ENCODE measurements at places on chromosomes 5 and 9.

GRCh38 chr5:56202483-56202882 is 30.6 kb downstream of the ANKRD55 start:
- no peak for DNase-seq

GRCh38 chr5:146832985-146833732 is 45.4 kb downstream of the PPP2R2B start:
- DNase-seq: no peak

DNA sequence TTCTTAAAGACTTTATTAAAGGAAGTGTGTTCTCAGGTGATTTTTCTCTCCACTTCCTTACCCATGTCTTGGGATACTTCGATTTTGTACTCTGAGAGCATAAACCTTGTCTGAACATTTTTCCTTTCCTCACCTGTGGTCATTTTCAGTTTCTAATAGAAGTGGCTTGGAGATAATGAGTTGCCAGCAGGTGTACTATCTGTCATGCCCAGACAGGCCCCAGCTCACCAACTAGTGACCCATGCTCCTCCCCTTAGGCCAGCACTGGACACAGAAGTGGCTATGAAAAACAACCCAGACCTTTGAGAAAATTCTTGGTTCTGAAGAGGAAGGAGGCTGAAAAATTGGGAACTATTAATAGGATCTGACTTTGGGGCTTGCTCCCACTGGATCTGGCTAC is 49.2 kb upstream of the SMIM32 start:
- DNase-seq: no peak

- peak; percentile 8 for DNase-seq
Observed at GRCh38 chr5:163347671-163348070, 89.7 kb upstream of the CCNG1 start.

DNA sequence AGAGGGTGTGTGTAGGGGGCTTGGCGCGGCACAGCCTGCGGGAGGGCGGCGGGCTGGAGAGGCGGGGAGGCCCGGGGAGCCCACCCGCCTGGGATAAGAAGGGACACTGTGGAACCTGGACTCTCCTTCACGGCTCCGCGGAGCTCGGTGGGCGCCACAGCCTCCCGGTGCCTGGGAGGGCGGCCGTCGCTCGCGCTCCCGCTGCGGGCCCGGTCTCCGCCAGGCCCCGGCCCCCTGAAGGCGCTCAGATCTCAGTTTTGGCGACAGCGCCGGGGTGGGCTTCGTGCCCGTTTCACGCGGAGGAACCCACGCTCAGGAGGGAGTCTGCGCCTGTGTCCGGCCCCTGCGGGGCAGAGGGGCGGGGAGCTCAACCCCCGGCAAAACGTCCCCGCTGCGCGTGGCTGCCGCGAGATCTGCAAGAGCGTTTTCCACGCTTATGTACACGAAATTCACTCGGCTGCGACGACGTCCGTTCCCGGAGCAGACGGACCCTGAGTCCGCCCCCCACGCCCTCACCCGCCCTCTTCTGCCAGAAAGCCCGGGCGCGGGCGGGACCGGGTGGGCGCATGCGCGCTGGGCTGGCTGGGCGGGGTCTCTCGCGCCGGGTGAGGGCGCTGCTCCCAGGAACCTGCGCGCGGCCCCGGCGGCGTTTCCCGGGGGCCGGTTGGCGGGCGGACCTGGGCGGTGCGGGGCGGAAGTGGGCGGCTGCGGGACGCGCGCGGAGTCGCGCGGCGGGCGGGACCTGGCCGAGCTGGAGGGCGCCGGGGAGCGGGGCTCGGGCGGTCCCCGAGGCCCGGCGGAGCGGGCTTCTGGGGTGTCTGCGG is at the start of gene NELFB:
Gene NELFB (plus strand): TSS at position 704 of the 824 bp plus-strand sequence.
- DNase-seq: peak; percentile 85

DNA sequence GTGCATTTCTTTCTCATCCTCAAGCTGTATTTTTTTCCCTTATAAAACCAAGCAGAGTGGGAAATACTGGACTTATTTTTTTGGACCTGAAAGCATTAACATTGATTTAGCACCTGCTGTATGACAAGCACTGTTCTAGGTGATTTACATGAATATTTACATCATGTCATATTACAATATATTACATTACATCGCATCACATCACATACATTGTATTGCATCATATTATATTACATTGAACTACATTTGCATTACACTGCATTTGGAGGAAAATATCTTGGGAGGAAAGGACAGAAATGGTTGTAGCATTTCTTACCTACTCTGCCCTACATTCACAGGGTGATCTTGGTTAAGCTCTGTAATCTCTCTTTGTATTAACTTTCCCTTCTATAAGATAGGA is 11.2 kb upstream of the PDCD1LG2 start:
- no peak for DNase-seq

DNA sequence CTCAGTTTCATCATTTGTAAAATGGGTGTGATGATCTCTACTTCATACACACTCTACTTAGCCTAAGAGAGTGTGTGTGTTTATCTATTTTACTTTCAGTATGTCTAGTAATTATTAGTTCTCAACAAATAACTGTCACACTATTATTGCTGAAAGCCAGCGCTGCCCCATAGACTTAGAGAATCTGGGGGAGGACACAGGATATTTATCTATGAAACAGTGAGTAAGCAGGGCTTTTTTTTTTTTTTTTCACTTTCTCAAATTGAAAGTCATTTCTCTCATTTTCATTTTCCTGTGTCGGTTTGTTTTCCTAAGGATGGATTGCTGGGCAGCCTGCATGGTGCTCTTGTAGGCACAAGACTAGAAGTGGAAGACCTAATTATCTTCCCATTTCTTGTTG is 248.4 kb upstream of the RPS23 start:
- DNase-seq: no peak

GRCh38 chr5:128491291-128491690 is 46.8 kb downstream of the FBN2 start:
- no peak for DNase-seq

GRCh38 chr5:128328446-128328845 is 209.6 kb downstream of the FBN2 start:
- DNase-seq: no peak

DNA sequence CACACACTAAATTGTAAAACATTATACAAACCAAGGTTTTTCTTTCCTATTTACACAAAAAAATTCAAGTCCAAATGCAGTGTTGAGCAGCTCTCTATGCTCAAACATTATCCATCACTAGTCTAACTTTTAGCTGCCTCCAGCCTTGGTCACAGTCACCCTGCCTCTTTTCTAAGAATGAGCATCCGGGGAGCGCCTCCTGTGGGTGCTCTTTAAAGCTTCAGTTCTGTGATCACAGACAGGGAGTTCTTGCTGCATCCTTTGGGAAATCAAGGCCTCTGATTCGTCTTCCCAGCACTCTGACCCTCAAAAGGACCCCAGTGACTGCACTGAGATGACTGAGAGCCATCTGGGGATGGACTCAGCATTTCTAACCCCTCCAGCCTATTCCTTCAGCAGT is 289.6 kb downstream of the SEC61B start:
- DNase-seq: no peak

DNA sequence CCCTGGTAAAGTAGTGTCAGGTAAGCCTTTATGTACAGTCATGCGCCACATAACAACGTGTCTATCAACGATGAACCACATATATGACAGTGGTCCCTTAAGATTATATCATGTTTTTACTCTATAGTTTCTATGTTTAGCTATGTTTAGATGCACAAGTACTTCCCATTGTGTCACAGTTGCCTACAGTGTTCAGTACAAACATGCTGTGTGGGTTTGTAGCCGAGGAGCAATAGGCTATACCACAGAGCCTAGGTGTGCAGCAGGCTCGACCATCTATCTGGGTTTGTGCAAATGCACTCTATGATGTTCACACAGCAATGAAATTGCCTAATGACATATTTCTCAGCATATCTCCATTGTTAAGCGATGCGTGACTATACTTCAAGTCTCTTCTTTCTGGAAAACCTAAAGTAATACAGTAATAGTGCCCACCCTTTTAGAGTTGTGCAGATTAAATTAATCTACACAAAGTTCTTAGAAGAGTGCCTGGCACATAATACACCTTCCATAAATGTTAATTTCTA is 295.9 kb downstream of the ARHGAP26 start:
- DNase-seq: no peak

DNA sequence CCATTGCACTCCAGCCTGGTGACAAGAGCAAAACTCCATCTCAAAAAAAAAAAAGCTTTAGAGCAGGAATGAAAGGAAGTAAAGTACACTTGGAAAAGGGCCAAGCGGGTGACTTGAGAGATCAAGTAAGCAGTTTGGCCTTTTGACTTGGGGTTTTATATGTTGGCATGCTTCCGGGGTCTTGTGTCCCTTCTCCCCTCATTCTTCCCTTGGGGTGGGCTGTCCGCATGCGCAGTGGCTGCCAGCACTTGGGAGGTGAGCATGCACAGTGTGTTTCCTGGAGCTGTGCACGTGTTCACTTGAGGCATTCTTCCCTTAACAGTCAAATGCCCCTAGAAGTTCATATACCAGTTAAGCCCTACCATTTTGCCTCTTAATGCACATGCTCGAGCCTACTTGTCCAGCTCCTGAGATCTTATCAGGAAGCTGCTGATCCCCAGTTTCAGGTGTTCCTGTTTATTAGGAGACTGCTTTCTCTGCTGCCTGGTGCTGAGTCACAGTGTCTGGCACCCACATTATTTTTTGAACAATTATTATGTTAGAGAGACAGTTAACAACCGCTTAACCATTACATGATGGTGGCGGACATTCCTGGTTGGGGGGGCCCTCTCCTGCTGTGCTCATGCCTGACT is 32.6 kb upstream of the PRRC2B start:
- DNase-seq: no peak

- DNase-seq: no peak
Observed at GRCh38 chr5:437281-437771, 5.7 kb upstream of the EXOC3 start.

DNA sequence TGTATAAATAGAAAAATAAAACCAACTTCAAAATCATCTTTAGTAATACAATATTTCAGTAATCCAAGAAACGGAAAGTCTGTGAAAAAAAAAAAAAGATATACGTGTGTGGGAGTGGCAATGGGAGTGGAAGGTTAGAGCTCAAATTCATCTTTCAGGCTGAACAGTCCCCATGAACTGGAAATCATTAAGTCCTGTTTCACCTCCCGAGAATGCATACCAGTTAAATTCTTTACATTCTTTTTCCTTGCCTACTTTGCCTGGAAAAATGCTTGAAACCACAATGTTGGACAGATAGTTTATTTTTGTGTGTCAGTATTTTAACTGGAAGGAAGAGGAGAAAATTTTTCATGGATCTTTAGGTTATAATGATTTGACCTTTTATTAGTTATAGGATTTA is 166.8 kb downstream of the MUSK start:
- DNase-seq: no peak

DNA sequence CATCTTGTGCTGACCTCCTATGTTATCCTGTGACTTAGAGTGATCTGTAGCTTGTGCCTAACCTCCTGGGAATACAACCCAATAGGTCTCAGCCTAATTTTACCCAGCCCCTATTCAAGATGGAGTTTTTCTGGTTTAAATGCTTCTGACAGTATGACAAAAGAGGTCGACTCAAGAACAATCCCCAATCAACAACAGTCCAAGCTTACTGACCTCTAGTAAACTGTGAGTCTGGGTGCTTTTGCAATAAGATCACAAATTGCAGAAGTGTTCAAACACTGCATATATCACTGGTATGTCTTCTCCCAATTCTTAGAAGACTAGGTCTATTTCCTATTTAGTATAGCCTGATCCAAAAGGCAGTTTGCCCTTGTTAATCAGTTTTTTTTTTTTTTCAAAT is 323.5 kb upstream of the PTGER4 start:
- no peak for DNase-seq

DNA sequence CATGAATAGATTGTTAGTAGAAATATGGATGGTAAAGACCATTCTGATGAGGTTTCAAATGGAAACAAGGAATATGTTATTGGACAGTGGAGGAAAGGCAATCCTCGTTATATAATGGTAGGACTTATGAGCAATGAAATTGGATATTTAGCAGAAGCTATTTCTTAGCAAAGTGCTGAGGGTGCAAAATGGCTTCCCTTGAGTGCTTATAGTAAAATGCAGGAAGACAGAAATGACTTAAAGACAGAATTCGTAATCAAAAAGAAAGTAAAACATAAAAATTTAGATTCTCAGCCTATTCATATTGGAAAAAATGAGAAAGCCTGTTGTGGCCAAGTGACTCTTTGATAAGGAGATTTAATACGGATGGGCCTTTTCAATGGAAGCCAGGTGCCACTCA is 102.1 kb upstream of the ADRA1B start:
- DNase-seq: no peak

- no peak for DNase-seq
Observed at GRCh38 chr5:135824541-135825041, 9.9 kb upstream of the SLC25A48 start.

DNA sequence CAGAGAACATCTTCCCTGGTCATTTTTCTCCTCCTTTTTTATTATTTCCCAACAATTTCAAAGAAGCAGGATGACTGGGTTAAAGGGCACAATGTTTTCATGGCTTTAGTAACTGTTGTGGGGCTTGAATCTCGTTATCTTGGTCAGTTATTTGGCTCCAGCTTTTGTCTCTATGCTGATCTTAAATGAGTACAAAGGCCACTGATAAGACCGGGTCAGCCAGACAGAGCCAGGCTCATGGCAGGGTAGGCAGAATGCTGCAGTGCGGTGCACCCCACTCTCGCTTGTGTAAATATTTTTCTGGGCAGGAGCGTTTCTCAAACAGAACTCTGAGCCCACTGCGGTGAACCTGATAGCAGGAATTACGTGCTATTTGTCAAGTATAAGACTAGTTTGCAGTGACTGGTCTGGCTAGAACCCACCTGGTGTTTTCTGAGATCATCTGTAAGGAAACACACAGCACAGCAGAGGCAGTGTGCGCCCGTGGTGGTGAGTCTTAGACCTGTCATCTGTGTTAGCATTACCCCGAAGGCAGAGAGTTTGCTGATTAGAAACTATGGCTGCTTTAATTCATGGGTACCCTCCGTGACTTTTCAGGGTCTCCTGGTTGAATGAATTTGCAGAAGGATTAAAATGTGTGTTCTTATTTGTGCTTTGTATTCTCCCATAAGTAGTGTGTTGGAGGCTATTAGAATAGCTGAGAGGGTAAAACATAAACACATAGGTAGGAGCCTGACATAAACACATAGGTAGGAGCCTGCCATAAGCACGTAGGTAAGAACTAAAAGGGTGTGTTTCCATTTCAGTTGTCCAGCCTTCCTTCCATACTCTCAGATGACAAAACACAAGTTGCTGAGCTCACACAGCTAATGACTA is 158.6 kb upstream of the DMRT1 start:
- no peak for DNase-seq

- no peak for DNase-seq
Observed at GRCh38 chr9:104927216-104927911, 591 bp downstream of the ABCA1 start.

- DNase-seq: no peak
Observed at GRCh38 chr9:24590432-24590831, 44.7 kb upstream of the IZUMO3 start.

DNA sequence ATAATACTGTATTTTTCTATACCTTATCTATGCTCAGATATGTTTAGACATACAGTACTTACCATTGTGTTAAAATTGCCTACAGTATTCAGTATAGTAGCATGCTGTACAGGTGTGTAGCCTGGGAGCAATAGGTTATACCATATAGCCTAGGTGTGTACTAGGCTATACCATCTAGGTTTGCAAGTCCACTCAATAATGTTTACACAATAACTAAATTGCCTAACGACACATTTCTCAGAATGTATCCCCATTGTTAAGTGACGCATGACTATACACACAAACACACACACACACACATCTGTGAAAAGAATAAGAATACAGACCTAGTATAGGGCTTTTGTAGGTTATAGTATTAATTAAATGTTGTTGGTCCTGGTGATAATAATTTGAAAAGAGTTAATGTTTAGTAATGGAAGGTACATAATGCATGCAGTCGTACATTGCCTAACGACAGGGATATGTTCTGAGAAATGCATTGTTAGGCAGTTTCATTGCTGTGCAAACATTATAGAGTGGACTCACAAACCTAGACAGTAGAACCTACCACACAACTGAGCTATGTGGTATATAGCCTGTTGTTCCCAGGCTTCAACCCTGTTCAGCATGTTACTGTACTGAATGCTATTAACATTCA is 13.6 kb downstream of the TDRD7 start:
- DNase-seq: no peak
